Iris pigment epithelial cell (primary cell): ENCODE measurements at places on chromosomes 5 and 9.

- no peak for DNase-seq
Observed at GRCh38 chr9:76227156-76227555, 167.1 kb downstream of the RFK start.

- DNase-seq: peak; percentile 84
Observed at GRCh38 chr9:115006660-115007059, 76.3 kb upstream of the TNFSF8 start.

DNA sequence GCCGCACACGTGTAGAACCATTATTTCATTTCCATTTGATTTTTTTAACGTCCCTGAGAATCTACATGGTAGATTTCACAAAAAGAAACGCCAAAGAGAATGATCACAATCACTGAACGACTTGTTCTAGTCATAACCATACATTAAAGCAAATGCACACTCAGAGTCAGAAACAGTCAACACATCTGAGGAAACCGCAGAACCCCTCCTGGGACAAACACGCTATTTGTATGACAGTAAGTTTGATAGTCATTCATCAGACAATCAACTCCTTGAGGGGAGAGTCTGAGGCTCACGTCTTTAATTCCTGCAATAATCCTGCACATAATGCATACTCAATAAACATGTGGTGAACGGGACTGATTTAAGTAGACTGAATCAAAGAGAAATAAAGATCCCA, 129.2 kb downstream of the MED27 start:
- DNase-seq: no peak

- peak; percentile 87 for DNase-seq
Observed at GRCh38 chr5:32283539-32284377, 29.0 kb downstream of the MTMR12 start.

DNA sequence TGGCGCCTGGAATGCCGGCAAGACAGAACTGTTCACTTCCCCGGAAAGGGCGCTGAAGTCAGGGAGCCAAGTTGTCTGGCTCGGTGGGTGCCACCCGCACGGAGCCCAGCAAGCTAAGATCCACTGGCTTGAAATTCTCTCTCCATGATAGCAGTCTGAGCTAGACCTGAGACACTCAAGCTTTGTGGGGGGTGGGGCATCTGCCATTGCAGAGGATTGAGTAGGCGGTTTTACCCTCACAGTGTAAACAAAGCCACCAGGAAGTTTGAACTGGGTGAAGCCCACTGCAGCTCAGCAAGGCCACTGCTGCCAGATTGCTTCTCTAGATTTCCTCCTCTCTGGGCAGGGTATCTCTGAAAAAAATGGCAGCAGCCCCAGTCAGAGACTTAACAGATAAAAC, 277.4 kb downstream of the SLCO4C1 start:
- no peak for DNase-seq

- no peak for DNase-seq
Observed at GRCh38 chr9:37987467-37987981, 81.5 kb downstream of the SHB start.

- no peak for DNase-seq
Observed at GRCh38 chr5:106634375-106634774, 1036.4 kb downstream of the EFNA5 start.

GRCh38 chr5:149288436-149288835, 16.8 kb downstream of the AFAP1L1 start:
- DNase-seq: no peak

GRCh38 chr5:43485406-43485805, 1.7 kb upstream of the TMEM267 start:
- peak; percentile 6 for DNase-seq

GRCh38 chr9:134501761-134502265, 139.8 kb upstream of the COL5A1 start:
- DNase-seq: no peak

GRCh38 chr9:137050570-137050969, 3.3 kb downstream of the ENTPD2 start:
- no peak for DNase-seq

GRCh38 chr9:21097817-21098216, 20.1 kb upstream of the IFNB1 start:
- DNase-seq: no peak

GRCh38 chr5:178437386-178438075, 152.7 kb downstream of the COL23A1 start:
- no peak for DNase-seq

DNA sequence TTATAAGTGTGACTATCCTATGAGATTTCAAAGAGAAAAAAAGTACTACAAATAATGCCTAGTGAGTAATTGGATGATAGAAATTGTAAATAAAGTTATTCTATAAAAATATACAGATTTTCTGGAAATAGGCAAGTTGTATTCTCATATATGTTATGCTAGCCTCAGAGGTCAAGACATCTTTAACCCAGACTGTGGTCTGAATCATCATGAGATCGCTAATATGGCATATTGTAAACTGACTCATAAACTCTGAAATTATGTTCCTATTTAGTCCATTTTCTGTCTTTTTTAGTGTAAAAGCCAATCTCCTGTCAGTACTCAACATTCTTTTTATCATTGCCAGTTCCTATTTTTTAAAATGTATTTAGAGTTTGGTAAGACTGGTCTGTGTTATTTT, 14.2 kb downstream of the LOX start:
- DNase-seq: peak; percentile 74

DNA sequence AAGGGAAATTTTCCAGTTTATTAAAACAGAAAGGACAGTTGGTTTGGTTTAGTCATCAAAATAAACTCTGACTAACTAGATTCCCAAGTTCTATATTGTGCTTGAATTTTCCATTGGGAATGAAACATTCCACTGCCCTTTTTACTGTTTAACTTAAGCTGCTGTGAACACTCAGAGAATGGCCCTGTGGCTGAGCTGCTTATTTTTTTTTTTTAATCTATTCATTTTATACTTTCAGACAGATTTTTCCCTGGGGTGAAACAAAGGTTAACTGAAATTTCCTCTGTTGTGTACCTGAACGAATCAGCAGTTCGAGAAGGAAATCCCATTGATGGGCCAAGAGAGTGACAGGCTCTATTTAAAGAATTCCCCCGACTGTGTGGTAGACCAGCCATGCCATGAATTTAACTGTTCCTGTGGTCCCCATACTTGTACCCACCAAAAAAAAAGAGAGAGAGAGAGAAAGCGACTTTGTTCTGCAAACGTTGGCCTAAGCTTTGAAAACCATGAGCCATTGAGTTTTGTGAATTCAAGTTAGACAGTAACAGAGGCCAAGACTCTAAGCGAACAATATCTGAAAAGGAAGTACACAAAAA, 138.7 kb upstream of the GRHPR start:
- DNase-seq: peak; percentile 37

DNA sequence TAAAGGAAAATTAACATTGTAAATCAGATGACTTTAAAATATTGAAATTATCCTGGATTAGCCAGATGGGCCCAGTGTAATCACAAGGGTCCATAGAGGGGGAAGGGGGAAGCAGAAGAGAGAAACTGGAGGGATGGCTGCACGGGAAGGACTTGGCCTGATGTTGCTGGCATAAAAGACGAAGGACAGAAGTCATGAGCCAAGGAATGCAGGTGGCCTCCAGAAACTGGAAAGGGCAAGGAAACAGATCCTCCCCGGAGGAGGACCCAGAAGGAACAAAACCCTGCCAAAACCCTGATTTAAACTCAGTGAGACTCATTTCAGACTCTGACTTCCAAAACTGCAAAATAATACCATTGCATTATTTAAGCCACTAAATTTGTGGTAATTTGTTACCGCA, 100.2 kb downstream of the ADAMTS2 start:
- no peak for DNase-seq
